ENCODE measurements at places on chromosomes 12 and 14.

DNA sequence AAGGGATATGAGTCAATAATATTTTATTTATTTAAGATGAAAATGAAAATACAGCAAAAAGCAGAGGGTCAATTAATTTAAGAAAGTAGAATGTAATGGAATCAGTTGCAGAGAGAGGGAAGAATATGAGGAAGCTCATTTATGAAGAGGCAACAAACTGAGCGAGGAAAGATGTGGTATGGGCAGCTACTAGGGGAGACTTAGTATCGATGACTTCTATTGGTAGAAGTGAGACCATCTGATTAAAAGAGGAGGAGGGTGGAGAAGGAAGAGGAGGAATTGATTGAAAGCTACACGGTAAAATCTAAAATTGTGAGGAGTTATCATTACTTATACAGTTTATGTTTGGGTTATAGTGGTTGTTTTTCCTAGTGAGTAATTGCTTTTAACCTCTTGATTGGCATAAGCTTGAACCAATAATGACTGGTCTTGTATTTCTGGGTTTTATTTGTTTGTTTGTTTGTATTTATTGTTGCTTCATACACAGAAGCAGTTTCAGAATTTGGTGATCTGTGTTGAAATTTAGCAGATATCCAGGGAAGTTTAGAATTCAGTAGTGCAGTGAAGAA, 121.0 kb downstream of the LRRIQ1 start:
- DNase-seq: no peak

GRCh38 chr14:61561104-61561503, 134.2 kb upstream of the HIF1A start:
- DNase-seq: peak; percentile 20

GRCh38 chr12:96404696-96405095, 4.5 kb upstream of the CDK17 start:
- no peak for DNase-seq

GRCh38 chr12:19273482-19274330, 144.2 kb downstream of the PLEKHA5 start:
- peak; percentile 40 for DNase-seq

GRCh38 chr12:11150832-11151231, 16.4 kb upstream of the TAS2R30 start:
- DNase-seq: no peak

DNA sequence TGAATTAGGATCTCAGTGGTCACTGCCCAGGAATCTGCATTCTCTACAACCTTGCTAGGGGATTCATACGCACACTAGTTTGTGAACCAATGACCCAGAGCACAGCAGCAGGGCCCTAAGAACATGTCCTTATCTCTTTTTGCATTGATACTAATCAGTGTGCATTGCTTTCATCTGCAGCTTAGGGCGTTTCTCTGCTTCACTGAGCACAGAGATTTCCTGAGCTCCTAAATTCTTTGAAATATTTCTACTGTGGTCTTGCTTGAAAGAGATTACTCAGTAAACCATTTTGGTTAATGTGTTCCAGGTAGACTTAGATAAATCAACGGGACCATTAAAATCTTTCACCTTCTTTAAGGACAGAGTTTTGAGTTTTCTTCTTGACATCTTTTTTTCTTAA, 351.3 kb upstream of the KITLG start:
- DNase-seq: no peak

DNA sequence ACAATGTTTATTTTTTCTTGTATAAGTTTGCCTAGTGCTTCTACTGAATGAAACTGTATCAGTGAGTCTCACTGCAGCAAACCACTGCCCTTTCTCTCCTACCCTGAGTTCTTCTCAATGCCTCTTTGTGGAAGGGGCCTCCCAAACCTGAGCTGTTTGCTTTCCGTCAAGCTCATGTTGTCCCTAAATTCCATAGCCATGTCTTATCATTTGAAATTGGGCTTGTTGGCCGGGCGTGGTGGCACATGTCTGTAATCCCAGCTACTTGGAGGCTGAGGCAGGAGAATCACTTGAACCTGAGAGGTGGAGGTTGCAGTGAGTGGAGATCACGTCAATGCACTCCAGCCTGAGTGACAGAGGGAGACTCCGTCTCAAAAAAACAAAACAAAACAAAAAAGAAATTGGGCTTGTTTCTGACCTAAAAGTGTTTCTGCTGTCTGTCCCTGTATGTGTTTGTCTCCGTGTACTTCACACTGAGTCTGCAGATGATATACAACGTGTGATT, 1.8 kb upstream of the CSRP2 start:
- no peak for DNase-seq

GRCh38 chr12:109497675-109498074, 20.2 kb downstream of the UBE3B start:
- DNase-seq: no peak

- DNase-seq: no peak
These were observed 2.3 kb upstream of the GLIPR1 start for GRCh38 chr12:75478116-75478794.

DNA sequence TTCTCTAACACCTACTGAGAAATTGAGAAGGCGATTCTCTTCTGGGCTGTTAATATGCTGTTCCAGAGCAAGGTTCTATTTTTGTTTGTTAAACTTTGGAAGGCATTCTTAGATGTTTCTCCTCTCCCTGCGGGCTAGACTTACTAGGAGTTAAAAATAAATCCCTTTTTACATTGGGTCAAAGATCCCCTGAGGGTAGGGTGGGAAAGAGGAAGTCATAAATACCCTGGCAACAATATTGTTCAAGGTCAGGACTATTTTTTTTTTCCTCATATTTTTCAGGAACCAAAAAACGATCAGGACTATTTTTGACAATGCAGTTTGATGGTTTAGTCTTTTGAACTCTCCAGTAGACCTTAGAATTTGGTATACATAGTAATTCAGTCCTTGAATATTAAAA, 12.0 kb upstream of the SLC2A14 start:
- DNase-seq: no peak

GRCh38 chr12:128571906-128572810, 251.6 kb downstream of the SLC15A4 start:
- no peak for DNase-seq

GRCh38 chr12:55700255-55701018, 7.3 kb downstream of the ITGA7 start:
- no peak for DNase-seq

DNA sequence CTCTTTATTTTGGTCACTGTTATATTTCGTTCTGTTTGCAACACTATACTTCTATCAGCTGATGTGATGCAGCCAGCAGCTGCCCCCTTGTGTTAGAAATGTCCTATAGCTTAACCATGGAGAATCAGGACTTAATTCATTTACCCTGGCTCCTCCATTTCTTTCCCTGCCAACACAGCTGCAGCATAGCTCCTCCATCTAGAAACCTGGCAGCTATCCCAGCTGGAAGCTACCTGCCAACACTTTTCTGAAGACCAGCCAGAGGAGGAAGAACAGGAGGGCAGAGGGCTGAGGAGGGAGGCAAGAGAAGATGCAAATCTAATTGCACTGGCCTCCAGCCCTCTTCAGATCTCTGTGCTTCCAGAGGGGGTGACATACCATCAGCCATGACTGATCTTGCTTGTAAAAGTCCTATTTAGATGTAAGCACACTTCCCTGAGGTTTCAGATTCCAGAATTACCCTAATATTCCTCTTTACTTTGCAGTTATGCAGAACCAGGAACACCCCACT, 156.8 kb upstream of the TMEM260 start:
- DNase-seq: no peak

DNA sequence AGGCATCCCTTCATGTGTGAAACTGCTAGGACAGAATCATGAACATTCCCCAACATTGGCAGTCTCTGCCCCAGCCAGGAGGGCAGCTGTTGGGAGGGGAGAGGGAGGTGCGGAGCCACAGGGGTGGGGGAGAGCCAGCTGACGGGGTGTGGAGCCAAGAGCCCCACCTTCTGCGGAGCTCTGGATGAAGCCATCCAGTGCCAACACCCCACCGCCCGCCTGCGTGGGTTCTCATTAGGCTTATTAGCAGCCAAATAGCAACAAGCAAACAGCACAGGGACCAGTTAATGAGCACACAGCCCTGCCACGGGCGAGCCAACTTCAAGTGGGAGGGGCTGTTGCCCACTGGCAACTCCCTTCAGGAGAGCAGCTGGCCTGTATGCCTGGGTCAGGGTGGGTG, 12.1 kb downstream of the LTBP2 start:
- no peak for DNase-seq

DNA sequence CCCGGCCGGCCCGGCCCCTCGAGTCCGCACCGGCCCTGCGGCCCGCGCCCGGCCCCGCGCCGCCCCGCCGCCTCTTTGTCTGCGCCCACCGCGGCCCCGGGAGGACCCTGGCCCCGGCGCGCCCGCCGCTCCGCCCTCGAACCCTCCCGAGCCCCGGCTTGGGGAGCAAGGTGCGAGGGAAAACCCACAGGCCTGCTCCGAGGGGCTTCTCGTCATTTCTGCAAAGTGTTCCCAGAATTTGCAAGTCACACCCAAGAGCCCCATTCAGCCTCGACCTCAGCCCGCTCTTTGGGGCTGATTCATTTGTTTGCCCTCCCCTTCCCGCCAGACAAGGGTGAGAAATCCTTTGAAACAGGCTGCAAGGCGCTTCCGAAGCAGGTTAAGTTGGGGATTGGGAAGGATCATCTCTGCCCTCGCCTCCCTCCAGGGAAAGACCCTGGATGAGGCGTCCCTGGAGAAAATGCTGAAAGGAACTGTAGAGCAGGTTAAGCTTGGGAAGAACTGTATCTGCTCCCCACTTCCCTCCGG, 325 bp upstream of the CLIP1 start:
- DNase-seq: peak; percentile 38

DNA sequence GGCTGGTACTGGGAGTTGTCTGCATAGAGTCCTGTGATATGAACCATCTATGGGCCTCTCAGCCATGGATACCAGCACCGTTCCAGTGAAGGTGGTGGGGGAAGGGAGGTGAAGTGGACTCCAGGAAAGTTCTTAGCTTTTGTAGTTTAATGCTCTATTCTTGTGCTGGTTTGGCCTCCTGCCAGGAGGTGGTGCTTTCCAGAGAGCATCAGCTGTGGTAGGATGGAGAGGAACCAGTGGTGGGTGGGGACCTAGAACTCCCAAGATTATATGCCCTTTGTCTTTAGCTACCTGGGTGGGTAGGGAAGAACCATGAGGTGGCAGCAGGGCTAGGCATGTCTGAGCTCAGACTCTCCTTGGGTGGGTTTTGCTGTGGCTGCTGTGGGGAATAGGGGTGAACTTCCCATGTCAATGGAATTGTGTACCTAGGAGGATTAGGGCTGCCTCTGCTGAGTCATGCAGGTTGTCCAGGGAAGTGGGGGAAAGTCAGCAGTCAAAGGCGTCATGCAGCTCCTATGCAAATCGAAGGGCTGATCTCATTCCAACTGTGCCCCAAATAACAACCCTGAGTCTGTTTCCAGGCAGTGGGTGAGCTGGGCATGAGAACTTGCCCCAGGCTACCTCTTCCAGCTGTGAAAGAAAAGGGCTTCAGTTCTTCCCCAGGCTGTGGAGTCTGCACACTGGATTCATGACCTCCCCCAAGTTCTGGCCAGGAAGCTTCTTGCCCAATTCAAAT, 14.2 kb downstream of the GZMH start:
- no peak for DNase-seq

DNA sequence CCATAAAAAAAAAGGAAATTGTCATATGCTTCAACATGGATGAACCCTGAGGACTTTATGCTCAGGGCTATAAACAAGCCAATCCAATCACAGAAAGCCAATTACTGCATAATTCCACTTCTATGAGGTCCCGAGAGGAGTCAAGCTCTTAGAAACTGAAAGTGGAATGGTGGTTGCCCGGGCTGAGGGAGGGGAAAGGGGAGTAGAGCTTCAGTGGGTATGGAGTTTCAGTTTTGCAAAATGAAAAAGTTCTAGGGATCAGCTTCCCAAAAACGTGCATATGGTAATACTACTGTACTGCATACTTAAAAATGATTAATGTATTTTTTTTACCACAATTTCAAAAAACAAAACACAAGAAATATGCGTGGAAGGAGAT, 52.0 kb downstream of the RNF34 start:
- DNase-seq: no peak

- no peak for DNase-seq
These were observed 274.7 kb downstream of the SEC23A start for GRCh38 chr14:38828183-38828827.

DNA sequence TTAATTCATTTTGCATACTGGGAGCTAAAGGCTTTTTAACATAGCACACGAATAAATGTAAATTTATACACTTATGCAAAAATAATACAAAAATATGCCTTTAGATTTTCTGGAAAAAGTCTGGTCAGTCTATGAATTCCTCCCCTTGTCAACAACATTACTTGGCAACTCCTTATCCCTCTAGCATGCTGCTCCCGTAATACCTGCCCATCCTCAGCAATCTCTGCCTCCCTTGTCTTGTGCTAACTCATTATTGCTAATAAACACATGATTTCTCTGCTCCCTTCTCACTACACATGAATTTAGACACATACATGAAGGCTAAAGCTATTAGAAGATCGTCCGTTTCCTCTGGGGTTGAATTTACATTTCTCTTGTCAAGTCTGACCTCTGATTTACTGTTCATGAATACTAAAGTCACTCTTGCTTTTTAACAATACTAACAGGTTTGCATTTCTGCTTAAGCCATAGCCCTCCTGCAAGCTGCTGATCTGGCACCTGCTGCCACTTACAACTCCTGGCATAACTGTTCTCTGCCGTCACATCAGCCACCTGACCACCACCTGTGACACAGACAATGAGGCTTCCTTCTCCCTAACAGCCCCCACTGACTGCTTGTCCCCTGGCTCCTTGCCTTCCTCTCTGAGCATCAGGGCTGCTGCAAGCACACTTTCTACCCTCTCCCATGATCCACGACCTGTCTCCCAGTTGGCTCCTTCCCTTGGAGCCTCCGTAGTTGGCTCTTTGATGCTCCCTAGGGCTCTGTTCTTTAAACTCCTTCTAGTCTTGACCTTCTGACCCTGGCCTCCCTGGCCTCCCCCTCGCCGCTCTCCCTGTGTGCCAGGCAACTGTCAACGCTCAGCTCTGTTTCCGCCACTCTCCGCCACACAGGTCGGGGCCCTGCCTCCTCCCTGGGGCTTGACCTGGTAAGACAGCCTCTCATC, 177.6 kb downstream of the CALM1 start:
- DNase-seq: no peak

- DNase-seq: no peak
These were observed 12.8 kb downstream of the CFAP73 start for GRCh38 chr12:113162102-113163029.

GRCh38 chr14:50619569-50620141, 48.5 kb downstream of the SAV1 start:
- no peak for DNase-seq

DNA sequence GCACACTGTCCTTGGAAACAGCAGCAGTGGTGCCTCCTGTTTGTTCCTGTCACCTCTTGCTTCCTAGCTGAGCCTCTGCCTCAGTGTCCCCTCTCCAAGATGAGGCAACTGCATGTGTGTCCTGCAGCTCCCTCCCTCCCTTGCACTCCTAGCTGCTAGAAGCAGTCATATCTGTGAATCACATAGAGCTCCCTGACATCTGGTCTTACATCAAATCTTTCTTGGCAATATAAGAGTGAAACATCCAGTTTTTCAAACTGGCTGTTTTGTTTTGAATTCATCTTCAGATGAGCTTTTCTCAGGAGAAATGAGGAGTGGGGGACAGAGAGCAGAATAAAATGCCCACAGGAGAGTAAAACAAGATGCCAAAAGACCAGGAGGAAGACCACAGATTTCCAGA, 103.7 kb downstream of the VCPKMT start:
- DNase-seq: no peak

GRCh38 chr12:98999559-98999958, 354.5 kb downstream of the APAF1 start:
- no peak for DNase-seq

GRCh38 chr12:114166362-114166761, 200.2 kb upstream of the RBM19 start:
- no peak for DNase-seq
